ENCODE measurements at places on chromosomes 1 and 21.

DNA sequence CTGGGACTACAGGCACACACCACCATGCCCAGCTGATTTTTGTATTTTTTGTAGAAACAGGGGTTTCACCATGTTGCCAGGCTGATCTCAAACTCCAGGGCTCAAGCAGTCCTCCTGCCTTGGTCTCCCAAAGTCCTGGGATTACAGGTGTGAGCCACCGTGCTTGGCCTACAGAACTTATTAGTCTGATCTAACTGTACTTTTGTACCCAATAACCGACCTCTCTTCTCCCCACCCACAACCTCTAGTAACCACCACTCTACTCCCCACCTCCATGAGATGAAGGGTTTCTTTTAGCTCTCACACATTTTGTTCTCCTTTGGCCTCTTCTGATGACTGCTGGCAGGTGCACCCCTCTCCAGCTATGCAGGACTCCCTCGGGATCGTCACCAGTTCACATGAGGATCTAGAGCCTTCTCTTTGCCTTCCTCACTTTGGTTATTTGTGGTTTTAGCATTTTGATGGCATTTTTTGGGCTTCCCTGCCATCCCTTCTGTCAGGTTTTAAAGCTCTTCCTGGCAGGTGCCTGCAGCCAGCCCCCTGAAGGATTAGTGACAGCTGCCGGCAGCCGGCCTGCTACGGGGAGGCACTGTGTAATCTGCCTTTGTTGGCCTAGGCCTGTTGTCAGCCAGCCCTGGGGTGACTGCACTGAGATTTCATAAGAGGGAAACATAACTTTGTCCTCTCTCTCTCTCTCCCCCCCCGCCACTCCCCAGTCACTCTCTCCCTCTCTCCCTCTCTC lies 99.8 kb upstream of the ATP1A1 start:
- no peak for DNase-seq

- no peak for DNase-seq
Measured at GRCh38 chr1:48710318-48710717, 66.4 kb downstream of the BEND5 start.

DNA sequence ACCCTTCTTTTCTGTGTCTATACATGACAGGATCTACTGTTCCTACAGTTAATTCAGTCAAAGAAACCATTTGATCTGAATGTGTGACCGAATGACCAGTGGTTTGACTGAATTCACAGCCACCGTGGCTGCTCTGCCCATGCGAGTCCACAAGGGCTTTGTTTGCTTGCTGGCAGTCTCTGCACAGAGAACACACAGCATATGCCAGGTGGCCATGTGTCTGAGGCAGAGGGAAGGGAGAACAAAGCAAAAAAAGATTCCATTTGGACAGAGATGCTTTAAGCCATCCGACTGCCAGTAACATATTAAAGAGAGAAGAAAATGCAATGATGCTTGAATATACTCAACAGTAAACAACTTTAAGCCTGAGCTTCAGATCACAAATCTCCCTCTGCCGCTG lies 737.8 kb upstream of the CXADR start:
- no peak for DNase-seq

- no peak for DNase-seq
Measured at GRCh38 chr1:226425004-226425378, 17.1 kb upstream of the PARP1 start.

DNA sequence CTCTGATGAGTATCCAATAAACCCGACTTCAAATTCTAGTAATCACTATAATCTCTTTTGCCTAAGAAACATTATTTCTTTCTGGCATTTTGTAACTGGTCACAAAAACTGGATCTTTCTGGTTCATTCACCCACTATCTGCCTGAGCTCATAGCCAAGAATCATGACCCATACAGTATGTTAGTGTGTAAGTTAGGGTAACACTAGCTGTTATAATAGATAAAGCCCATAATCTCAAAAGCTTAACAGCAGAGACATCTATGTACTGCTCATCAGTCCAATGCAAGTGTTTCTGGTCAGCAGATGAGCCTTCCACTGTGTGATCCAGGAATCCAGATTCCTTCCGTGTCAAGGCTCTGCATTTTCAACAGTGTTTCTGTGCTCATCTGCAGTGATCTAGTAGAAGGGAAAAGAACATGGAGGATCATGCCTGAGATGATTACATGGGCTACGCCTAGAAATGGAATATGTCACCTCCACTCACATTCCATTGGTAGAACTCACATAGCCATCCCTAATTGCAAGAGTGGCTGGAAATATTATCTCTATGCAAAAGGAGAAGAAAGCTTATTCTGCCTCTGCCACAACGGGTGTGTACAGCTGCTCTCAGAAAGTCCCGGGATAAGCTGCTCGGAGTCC lies 27.7 kb downstream of the RRAGC start:
- DNase-seq: no peak
